Stimulated activated CD4-positive, alpha-beta T cell treated with anti-CD3 and anti-CD28 coated beads, Interleukin-15, amount 100 ng/mL, for 1 hour (primary cell): ENCODE measurements at places on chromosomes 11 and 22.

GRCh38 chr11:23961503-23962338 is 535.1 kb upstream of the LUZP2 start:
- no peak for DNase-seq

DNA sequence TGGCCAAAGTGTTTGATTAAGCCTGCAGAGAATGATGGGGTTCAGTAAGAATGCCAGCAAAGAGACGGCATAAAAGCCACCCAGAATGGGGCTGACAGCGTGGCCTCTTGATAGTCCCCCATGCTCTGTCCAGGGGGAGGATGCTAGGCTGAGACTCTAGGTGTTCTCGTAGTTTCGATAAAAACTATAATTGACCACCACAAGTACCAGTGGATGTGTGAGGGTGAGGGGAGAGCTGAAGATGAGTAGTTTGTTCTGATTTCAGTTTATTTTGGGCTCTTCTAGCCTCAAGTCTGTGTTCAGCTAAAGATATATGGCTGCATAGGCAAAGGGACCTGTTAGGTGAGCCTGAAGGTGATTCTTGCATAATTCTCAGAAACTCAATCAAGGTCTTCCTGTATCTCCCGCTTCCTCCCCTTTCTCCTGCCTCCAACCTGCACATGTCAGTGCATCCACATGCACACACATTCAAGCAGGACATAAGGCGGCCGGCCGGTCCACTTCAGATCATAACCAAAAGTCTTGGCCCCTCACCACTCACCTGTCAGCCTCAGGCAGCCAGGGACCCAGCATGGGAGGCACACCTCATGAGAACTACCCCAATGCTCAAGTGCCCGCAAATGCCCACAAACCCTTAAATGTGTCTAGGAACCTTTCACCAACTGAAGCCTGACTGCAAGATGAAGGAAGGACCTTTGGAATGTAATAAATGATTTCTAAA is 31.2 kb downstream of the FLI1 start:
- DNase-seq, result no peak

DNA sequence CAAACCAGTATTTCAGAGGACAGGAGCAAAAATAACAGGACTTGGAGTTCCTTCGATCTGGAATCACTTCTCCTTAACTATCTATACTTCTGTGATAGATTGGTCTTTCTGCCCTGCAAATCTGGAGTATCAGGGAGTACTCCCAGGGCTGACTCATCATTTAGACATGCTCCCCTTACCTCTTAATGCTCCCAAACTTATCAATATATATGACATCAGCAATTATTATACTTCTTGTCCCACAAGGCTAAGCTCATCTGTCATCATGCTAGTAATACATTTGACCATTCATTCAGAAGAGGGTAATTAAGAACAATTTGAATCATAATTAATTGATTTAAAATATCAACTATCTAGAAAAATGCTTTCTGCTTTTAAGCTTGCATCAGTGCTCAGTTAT is 163.8 kb downstream of the SWAP70 start:
- DNase-seq, result no peak

GRCh38 chr11:70799386-70799785 is 401.1 kb downstream of the CTTN start:
- no peak for DNase-seq

DNA sequence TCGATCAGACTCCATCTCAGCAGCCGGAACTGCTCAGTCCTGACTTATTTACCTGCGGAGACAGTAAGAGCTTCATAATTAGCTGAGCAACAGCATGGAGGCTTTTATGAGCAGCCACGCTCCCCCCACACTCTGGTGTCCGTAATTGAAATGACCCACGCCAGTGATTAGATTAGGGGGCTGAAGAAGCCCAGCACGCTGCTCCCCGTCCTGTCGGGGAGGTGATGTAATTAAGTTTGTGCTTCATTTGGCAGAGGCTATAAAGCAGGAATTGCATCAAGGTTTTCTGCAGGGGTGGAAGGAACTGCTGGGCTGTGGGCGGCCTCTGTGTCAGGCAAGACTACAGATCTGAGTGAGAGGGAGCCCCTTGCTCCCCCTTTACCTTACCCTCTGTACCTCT is 22.8 kb upstream of the HTR3A start:
- DNase-seq, result no peak

DNA sequence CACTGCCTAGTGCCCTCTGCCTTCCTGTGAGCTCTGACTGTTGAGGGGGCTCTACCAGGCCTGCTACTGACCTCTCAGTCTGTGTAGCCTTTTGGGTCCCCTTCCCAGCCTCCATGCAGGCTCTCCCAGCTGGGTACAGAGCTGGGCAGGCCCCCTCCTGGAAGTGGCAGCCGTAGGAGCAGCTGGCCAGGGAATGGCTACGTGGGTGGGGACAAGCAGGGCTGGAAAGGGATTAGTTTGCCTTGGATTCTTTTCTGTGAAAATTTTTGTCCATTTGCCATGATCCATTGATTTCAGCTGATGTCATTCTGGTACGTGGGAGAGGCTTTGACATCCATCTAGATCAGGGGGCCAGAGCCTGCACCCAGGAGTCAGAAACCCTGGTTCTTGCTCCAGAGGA is 23.9 kb upstream of the NECTIN1 start:
- DNase-seq, result no peak

DNA sequence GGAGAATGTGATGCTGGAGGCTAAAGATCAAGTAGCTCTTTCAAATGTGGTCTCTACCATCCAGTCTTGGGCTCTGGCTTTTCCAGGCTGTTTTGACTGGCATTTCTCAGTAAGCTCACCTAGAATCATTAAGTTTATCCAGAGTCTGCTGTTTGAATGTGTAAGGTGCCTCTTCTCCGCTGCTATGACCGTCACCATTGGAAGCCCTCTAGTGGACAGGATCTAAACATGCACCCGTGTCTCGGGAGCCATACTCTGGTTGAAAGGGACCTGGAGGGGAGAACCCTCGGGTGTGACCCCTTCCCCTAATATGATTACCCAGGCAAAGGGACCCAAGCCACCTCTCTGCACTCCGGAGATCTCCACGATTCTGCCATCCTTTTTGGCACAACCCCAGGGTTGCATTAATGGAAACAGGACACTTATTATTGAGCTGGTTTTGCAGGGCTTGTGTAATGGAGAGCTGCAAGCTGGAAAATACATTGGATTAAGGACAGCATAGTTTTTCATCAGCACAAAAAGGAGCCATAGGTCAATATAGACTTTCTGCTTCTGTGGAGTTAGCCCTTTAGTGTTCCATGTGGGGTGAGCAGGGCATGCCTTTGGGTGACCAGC is 191.0 kb upstream of the LARGE1 start:
- no peak for DNase-seq

GRCh38 chr11:94563176-94563847 is 3.9 kb upstream of the PIWIL4 start:
- DNase-seq, result no peak
